Adrenal gland (tissue), 19 donors: ENCODE measurements at places on chromosomes 16 and 17. TPM values are rescaled to one million over a fixed set of nuclear protein-coding genes. Genes with fewer than 3 reads are reported as not detected.

GRCh38 chr16:69613378-69614154 lies 47.8 kb downstream of the NFAT5 start:
- no peaks in the 10 kb centered on the region for H3K36me3 ChIP-seq
- no peaks in the 10 kb centered on the region for H3K27me3 ChIP-seq
- no peak for DNase-seq
- peaks cover 8% of the 10 kb centered on the region for H3K4me1 ChIP-seq
- H3K4me3 ChIP-seq, result no peak overlapping the region
- peak overlapping the region; percentile 58 for H3K27ac ChIP-seq

DNA sequence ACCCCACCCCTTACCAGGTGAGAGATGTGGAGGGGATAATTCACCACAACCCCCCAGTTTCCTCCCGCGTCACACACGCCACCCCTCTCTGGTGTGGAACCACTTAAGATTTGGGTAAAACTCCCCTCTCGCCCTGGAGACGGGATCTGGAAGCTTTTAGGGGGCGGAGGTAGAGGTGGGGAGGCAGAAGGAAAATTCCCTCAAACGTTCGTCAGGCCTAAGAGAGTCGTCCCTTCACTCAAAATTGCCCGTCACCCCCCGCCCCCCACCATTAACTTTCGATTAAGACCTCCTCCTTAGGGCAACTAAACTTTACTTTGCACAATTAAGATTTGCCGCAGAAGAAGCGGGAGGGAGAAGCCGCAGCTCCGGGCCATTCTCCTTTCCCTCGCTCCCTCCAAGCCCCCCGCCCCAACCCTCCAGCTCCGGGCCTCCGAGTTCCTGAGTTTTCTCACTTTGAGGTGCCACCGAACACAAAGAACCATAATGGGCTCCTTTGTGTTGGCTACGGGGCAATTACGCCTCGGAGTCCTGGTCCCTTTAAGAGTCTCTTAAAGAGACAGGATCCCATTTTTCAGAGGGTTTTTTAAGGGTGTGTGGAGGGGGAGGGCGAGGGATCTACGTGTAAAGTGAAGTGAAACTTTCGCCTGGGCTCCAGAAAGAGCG lies 985 bp upstream of the FZD2 start:
- no peaks in the 10 kb centered on the region for H3K27me3 ChIP-seq
- no peaks in the 10 kb centered on the region for H3K36me3 ChIP-seq
- DNase-seq, result no peak

DNA sequence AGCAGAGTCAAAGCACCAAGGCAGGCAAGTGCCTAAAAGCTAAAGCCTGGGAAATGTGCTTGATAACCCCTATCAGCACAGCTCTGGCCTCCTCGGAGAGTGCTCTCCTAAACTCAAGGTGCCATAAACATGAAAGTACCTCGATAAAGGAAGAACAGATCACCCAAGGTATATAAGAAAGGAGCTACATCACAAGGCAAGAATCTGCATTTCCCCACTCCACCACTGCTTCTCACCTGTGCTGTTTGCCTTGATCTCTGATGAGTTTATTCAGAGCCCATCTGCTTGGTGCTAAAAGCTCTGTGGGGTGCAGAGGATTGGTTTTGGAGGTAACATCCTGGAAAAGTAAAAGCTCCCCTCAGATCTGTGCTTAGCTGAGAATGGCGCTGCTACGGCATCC lies 449.5 kb upstream of the CDH5 start:
- H3K4me1 ChIP-seq, result no peaks in the 10 kb centered on the region
- H3K36me3 ChIP-seq, result no peaks in the 10 kb centered on the region
- H3K27ac ChIP-seq, result no peak overlapping the region

- no peak overlapping the region for H3K27ac ChIP-seq
- peaks cover 26% of the 10 kb centered on the region for H3K4me1 ChIP-seq
- H3K27me3 ChIP-seq, result no peaks in the 10 kb centered on the region
- peak; percentile 67 for DNase-seq
These were observed 12.8 kb downstream of the SLC7A6OS start for GRCh38 chr16:68297908-68298307.

MED31 gene
- total RNA-seq, result 69.1 TPM

CNTNAP4 gene
- total RNA-seq, result 0.17 TPM
